ENCODE measurements at places on chromosomes 5 and 9.

- no peak for DNase-seq
These were observed 614.2 kb upstream of the CLINT1 start for GRCh38 chr5:158473016-158473635.

GRCh38 chr5:126462239-126463014 lies 39.2 kb downstream of the GRAMD2B start:
- DNase-seq: no peak

GRCh38 chr5:177456976-177457851 lies 10.6 kb downstream of the PRR7 start:
- peak; percentile 76 for DNase-seq

DNA sequence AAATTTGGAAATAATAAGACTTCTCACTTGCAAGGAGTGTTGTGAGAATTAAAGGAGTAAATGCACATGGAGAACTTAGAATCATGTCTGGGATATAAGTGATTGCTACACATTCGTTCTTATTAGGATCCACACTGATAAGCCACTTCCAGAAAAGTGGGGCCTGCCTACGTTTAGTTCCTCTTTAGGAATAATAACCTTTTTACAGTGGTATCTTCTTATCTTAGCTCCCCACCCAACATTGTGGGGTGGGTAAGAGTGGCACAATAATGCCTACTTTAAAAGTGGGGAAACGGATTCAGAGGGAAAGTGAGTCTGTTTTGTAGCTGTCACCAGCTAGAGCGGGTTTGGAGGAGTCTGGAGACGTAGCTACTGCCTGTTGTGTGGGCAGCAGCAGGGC lies 16.0 kb downstream of the DOCK2 start:
- no peak for DNase-seq

- DNase-seq: peak; percentile 47
These were observed 530 bp downstream of the UCK1 start for GRCh38 chr9:131530546-131530919.

DNA sequence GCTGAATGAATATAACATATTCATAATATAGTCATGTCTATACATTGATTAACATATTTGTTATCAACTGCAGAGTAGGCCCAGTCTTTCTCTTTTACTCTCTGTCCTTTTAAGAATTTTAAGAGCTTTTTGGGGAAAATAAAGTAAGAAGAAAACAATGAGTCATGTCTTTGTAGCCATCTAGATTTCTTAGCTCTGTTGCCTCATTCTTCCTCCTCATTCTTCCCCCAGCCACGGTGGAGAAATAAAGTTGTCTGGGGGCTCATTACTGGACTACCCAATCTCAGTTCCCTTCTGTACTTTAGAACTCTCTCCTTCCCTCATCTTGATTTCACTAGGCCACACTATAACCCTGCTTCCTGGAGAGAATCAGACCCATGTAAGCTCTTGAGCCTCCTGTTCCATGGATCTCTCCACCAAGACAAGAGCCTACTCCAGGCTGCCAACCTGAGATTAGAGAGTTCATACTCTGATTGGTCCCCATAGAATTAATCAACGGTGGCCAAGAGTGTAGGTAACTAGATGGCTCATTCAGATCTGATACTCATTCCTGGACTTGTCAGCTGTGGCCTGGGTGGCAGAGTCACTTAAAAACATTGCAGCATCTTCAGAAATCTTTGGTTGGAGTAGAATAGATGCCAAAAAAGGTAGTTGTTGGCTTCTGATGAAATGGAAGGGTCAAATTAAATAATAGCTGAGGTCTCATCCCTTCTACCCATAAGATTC lies 44.2 kb downstream of the ITGA1 start:
- no peak for DNase-seq

GRCh38 chr9:746661-747434 lies 94.6 kb upstream of the DMRT1 start:
- DNase-seq: no peak

DNA sequence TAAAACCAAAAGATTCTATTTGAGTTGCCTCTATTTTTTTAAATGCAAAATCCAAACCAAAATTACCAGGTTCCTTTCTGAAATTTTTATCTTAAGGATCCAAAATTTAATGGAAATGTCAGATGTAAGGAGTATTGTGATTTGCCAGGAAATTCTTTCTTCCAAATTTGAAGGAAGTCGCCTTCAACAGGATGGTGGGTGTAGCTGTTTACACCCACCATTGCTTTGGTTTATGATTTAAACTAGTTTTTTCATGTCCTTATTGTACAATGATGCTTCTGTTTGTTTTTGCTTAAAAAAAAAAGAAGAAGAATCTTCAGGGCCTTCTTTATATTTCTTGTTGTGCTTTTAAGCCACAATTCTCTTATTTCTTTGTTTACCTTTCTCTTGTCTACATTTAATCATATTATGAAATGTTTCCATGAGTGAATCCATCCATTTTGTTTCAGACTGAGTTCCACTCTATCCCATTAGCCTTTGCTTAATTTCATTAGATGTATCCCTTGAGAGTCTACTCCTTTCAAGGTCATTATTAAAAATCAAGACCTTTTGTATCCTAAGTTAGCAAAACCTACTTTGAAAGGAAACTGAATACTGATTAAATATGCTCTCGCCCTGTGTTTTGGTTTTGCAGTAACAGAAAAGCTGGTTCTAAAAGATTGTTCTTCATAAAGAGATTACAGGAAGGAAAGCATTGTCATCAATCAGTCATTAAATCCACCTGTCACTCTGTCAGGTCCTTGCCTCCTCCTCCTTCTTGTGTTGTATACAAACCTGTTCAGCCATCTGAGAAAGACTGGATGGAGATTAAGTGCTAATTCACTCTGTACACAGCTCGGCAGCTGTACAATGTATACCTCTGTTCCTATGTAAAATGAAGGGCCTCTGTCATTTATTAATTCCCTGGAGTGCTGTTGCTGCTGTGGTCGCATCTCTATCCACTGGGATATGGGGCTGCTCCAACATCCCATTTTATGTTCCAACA lies 45.5 kb upstream of the SLC2A8 start:
- DNase-seq: no peak

DNA sequence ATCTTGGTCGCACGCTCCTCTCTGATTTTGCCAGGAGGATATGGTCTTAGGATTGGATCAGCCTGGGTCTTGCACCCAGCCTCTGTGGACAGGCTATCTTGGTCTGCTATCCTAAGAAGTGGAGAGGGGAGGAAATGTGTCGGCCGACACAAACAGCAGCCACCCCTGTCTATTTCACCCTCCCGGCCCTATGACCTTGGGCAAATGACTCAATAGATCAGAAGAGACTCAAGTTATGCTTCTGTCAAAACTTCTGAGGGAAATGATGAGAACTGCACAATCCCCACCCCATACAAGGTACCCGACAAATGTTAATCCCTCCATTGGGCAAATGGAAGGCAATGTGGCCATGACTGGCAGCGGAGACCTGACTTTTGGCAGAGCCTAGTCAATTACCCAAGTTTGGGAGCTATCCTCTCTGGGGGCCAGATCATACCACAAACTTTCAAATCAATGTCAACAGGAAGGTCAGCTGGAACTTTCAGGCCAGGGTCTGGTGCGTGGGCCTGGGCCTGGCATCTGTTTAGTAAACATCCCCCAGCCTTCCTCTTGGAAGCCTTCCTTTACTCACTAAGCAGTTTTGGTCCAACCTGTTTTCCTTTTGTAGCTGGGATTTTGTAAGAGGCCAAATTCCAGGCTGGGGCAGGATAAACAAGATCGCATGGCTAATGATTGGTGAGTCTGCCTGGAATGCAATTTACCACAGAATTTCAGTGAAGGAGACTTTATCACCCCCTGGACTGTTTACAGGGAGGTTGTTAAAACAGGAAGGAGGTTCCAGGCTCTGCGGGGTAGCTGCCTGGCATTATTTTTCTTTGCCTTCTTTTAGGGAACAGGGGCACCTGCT lies 64.2 kb upstream of the CPEB4 start:
- peak; percentile 52 for DNase-seq

DNA sequence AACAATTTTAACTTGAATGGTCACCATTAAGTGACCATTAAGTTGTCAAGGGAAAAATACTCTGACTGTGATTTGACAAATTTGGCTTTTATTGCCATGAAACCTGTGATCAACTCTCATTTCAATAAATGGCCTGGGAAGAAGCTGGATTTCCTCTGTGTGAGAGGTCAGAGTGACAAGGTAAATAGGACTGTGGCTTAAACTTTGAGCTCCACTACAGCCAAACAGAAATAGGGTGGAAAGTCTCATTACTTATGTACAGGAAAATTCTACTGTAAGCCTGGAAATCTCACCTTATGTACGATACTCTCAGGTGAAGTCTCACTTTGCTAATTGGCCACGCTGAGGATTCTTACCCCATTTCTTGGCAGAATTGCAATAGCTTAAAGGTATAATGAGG lies 67.3 kb downstream of the NPR3 start:
- no peak for DNase-seq

DNA sequence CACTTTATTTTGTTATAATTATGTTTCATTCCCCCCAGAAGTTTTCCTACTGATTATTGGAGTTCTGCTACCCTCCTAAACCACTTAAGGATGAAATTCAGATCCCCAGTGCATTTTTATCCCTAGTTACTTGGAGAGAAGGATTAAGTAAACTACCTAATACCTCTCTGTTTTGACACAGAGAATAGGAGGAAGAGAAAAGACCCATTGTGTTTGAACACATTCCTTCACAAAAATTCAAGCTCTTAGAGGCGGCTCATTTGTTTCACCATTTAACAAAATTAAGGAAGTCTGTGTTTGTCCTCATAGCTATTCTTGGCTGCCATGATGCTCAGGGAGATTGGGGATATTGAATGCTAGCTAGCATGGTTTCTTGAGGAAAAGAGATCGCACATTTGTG lies 492.6 kb downstream of the EBF1 start:
- DNase-seq: no peak

- DNase-seq: no peak
These were observed 117.8 kb downstream of the MAST4 start for GRCh38 chr5:66713998-66714397.

DNA sequence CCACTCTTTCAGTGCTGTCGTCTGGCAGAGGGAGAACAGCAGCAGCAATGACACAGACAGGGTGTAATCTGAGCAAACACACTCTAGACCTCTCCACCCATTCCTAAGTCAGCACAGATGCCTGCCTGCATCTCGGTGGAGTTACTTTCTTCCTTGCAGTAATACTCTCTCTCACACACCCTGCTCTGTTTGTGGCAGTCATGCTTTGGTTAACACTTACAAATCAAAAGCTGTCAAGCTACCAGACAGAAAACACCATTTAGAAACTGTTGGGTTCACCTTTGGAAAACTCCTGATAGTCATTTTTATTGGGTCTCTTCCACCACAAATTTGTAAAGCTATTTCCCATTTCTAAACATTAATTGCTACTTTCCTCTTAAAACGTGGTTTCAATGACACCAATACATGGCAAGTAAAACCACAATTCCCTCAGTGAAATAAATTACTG lies 27.3 kb downstream of the LHFPL2 start:
- no peak for DNase-seq

DNA sequence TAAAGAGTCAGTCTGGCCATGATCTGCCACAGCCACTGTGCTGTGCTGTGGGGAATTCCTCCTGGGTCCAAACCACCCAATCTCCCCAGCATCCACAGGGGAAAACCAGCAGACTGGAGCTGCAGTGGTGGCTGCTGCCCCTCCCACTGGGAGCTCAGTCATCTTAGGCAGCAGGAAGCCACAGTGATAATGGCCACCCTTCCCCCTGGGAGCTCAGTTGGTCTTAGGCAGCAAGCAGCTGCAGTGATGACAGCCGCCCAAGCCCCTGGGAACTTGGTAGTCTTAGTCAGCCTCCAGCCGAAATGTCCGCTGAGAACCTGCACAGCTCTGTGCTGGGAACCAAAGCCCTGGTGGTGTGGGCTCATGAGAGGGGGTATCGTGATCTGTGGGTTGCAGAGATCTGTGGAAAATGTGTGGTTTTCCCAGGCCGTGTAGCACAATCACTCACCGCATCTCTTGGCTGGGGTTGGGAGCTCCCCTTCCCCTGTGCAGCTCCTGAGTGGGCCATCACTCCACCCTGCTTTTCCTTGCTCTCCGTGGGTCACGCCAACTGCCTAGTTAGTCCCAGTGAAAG lies 38.4 kb upstream of the SMIM15 start:
- DNase-seq: no peak

- no peak for DNase-seq
These were observed 347.2 kb upstream of the CD180 start for GRCh38 chr5:67543720-67544270.

- DNase-seq: no peak
These were observed 818 bp downstream of the PCDHGA10 start for GRCh38 chr5:141413540-141414069.

DNA sequence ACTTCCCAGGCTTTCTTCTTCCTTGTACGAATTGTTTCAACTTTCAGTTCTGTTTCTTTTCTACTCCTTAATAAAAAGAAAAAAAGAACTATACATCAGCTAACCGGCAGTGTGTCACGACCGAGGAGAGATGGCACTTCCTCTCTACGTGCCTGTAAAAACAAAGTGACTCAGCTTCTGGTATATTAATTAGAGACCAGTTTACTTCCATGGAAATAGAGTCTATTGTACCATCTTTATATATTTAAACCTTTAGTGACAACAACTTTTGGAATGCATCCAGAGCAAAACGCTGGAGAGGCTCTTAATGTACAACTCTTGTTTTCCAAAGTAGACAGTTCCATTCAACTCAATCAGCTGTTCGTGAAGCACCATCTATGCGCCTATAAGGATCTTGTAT lies 94.5 kb upstream of the LIFR start:
- no peak for DNase-seq

DNA sequence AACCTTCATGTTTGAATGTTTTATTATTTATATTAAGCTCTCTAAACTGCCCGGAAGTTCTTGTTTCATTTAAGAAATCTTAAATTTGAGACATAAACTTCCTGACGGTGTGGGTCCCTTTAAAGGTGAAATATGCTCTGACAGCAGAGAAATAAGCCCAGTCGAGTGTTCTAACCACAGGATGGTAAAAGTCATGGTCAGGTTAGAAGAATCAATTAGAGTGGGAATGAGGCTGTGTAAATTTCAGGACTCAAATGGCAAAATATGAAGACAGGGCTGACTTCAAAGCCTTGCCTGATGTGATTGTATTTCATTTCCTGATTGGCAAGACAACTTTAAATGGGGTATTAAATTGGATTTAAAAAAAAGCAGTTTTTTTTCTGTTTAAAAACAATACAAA lies 432.9 kb upstream of the BRINP1 start:
- DNase-seq: no peak

DNA sequence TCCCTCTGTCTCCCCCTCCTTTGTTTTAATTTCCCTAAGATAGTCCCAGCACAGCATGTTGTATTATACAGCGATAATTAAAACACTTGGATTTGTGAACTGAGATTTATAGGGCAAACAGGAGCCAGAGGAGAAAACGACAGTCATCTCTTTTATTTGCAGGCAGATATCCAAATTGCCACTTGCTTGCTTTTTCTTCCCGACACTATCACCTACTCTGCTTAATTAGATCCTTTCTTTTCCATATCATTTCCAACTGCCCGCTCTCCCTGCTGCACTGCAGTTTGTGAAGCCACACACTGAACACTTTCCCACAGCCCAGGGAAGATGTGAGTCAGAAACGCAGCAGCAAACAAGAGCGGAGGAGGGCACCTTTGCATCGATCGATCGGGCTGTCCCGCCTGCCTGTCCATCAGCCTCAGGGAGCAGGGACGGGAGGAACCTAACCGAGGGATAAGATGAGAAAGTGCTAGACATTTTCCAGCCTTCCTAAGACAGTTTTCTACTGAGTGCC lies 35.8 kb upstream of the SPRY4 start:
- DNase-seq: no peak
